GM12865 (cell line): ENCODE measurements at places on chromosomes 4 and X.

GRCh38 chrX:72620550-72621145, 48.0 kb upstream of the HDAC8 start:
- DNase-seq: no peak

DNA sequence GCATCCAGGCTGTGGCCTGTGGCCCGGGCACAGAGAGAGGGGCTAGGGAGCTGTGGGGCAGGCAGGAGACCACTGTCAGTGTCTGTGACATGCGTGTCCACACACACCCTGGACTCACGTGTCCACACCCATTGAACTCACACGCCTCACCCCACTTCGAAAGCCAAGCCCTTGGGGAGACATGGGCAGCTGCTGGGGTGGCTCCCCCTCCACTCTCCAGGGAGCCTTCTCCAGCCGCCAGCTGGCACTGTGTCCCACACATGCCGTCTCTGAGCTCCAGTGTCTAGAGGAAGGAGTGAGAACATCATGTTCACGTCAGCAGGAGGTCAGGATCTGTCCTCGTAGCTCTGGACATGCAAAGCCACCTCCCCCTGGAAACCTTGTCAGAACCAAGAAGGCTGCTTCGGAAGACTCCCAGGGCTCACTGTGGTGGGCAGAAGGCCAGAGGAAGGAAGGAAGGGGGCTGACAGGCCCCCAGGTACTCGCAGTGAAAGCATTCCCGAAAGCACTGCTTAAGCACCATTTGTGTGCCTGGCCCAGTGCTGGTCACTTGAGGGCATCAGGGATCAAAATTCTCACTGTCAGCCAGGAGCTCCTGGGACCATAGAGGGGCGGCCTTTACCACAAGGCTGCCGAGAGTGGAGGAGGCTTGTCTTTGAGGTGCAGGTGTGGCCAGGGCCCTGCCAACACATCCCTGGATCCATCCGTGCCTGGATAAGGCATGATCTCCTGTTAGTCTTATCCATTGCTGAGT, 61.4 kb downstream of the HTRA3 start:
- DNase-seq: no peak

DNA sequence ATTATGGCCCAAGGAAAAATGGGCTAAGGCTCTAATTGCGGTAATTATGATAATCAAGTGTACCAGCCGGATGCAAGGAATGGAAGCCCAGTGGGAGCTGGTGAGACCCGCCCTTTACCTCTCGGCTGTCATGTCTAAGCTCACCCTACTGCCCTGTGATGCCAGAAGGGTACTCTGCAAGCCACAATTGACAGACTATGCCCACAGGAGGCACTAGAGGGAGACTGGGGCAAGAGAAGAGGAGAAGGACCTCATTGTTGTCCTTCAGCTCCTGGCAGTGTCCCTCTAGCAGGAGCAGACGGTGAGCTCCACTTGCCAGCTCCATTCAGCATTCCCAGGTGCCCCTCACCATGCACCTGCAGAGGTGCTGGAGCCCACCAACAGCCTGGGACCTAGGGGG, 141.8 kb downstream of the SMIM20 start:
- DNase-seq: peak; percentile 11

- no peak for DNase-seq
Observed at GRCh38 chr4:83865417-83866150, 329.7 kb downstream of the GPAT3 start.

DNA sequence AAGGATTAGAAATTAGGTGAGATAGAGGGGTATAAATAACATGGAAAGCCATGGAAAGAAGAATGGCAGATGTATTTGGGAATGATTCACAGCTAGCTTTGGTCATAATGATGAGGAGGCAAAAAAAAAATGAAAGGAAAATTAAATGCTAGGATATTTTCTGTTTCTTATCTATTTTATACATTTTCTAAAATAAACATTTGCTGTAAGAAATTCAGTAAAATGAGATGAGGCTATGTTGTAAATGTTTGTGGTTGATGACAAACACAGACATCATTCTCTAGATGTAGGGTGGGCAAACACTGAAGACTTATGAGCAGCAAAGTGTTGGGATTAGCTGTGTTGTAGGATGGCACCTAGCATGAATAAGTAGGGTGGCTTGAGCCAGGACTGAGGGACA, 407.1 kb downstream of the IL15 start:
- no peak for DNase-seq

DNA sequence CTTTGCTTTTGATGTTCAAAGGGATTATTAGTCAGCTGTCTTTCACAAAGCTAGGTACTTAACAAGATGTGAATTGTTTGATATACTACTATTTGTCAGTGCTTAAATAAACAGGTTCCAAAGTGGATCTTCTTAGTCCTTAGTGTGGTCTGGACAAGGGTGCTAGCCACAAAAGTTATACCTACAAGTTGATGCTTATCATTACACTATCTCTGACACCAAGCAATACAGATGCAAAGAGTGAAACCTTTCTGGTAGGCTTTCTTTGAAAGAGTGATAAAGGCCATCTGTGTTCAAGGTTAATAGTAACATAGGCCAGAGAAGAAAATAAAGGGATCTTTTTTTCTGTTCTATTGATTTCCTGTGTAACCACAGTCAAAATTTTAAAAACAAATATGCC, 12.2 kb upstream of the RBPJ start:
- DNase-seq: no peak

GRCh38 chrX:110310896-110311295, 7.0 kb downstream of the AMMECR1 start:
- DNase-seq: peak; percentile 74

GRCh38 chr4:139083607-139083955, 68.0 kb downstream of the NOCT start:
- peak; percentile 79 for DNase-seq

DNA sequence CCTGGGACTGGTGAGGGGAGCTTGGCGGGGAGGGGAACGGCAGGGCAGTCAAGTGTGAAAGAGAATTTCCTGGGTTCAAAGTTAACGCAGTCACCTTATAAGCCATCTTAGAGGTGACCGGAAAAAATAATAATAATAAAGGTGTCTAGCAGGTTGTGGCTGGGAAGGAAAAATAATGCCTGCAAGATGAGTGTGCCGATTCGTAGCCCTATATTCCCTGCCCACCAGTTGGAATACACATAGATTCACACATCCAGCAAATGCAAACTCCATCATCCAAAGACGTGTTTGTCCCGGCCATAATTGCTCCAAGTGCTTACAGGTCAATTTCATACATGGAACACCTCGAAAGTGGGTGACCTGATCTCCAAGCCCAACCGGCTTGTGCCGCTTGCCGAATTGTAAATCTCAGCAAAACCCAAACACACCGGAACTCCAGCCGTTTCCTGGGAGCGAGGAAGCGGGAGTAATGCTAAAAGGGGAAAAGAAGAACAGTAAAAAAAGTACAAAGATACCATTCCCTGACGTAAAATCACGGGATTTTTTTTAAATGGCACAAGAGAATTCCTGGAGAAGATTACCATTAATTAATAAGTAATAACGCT, 1.3 kb upstream of the FAT1 start:
- no peak for DNase-seq

GRCh38 chr4:40121515-40121914, 64.9 kb downstream of the N4BP2 start:
- peak; percentile 30 for DNase-seq

- DNase-seq: no peak
Observed at GRCh38 chr4:7007142-7007907, 35.8 kb upstream of the TADA2B start.

DNA sequence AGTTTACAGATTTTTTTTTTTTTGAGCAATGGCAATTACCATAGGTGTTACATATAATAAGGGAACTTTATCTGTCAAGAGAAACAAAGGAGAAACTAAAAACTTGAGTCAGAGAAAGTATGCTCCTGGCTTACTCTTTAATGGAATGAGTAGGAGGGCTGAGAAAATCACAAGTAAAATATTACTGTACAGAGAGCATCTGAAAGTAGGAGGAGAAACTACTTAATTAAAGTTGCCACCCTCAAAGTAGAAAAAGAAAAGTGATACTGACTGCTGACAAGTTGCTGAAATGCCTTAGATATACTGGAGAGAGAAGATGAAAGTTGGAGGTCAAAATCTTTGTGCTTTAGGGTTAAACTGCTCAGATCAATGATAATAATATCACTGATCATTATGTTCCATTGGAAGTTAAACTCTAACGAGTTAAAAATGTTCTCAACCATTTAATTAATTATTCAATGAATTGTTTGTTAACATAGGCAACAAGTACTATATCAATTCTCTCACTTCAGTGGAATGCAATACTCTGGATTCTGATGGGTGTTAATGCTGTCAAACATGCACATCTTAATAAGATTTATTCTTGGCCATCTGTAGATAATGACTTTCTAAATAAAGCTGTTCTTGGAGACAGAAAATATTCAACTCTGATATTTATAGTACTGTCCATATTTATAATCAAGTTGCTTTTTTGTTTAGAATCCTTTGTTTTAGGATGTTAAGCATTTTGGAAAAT, 61.2 kb upstream of the CAMK2D start:
- DNase-seq: peak; percentile 78

DNA sequence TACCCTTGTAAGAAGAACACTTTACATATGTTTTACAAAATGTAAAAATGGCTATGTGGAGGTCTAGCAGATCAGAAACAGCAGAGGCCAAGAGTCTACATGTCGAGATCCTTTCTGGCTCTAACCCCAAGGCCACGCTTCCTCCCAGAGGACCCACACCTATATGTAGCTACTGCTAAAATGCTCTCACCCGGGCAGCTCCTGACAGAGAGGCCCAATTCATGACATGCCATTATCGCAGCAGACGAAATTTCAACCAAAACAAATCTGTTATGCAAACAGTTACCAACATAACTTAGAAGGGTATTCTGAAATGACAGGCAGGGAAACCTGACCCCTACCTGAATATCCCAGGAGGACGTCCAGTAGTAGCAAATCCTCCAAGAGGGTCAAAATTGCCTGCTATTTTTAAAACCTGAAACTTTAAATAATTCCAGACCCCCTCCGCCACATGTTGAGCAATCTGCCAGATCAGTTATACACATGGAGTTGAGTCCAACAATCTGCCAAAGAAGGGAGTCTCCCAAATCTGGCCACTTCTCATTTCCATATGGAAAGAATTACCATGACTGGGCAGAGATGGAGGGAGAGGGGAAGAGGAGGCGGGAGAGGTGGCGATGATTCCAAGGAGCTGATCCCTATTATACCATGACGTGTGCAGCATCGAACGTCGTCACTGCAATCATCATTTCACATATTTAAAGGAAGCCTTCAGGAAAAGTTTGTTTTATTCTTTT, 192.9 kb upstream of the TBL1X start:
- no peak for DNase-seq

DNA sequence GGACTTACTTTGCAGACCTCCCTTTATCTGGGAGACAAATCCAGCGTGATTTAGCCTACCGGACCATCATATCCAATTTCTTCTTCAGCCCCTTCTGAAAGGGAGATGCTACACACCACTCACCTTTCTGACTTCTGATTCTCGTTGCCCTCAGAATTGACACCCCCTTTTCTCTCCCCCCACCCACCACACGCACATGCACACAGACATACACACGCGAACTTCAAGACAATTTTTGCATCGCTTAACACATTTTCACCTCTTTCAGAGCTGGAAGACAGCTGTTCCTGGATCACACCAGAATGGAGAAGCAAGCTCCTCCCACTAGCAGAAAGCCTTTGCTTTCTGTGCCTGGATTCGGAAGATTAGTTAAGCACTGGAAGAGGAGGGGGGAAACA, 1.0 kb upstream of the SNCA start:
- no peak for DNase-seq

GRCh38 chrX:112638691-112639090, 41.0 kb downstream of the LHFPL1 start:
- no peak for DNase-seq
